Caco-2 (cell line): ENCODE measurements at places on chromosomes 1 and 21.
A peak's percentile ranks its signal among the peaks of the same experiment; 100 is the strongest.

- DNase-seq, result no peak
Measured at GRCh38 chr1:53375440-53375839, 47.6 kb upstream of the LRP8 start.

GRCh38 chr1:183783767-183784637 lies 20.9 kb upstream of the RGL1 start:
- no peak for DNase-seq

GRCh38 chr1:63731117-63732043 lies 42.4 kb upstream of the ROR1 start:
- DNase-seq, result no peak

- DNase-seq, result peak; percentile 62
Measured at GRCh38 chr1:211344152-211344618, 17.6 kb downstream of the TRAF5 start.

DNA sequence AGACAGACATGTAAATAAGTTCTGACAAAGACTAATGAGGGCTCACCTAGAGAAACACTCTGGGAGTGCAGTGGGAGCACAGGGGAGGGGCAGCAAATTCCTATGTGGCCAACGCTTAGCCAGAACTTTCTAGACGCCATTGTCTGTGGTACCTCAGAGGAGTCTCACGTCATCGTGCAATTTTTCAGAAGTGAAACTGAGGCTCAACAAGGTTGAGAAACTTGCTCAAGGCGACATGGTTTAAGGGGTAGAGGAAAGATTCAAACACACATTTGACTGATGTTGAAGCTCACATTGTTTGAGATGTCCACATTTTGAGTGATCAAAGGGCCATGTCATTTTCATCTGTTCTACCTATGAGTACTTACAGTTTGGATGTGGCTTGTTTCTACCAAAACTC lies 152.6 kb upstream of the LMO4 start:
- no peak for DNase-seq

- DNase-seq, result no peak
Measured at GRCh38 chr1:82947278-82947677, 1051.7 kb downstream of the TTLL7 start.

DNA sequence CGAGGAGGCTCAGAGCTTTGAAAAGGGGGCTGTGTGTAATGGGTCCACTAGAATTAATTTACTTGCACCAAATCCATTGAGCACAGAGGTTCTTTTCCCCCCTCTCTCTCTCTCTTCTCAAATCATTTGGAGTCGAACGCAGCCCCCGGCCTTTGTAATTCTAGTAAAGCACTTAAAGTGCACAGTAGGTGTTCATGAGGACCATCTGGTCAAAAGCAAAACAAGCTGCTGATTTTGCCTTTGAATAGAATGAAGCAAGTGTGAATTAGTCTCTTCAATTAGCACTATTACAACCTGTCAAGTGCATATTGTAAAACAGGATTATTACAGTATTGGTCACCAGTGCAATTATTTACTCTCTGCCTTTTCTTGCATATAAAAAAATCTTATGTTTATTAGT lies 259.9 kb downstream of the FAF1 start:
- DNase-seq, result no peak

DNA sequence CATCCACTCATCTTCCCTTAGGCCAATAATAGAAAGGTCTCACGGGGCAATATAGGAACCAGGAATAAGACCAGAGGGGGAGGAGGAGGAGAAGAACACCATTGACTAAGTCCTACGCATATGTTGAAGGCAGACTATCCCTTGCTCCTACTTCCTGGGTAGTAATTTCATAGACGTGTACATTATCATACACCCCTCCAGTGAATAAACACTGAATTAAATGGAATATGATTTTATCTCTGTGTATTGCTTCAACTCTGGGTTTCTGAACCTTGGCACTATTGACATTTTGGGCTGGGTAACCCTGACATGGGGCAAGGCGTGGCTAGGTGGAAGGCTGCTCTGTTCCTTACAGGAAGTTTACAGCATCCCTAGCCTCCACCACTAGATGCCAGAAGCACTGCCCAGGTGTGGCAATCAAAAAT lies 17.3 kb upstream of the FHAD1 start:
- no peak for DNase-seq

- no peak for DNase-seq
Measured at GRCh38 chr1:246784621-246785493, 60.6 kb downstream of the SCCPDH start.

DNA sequence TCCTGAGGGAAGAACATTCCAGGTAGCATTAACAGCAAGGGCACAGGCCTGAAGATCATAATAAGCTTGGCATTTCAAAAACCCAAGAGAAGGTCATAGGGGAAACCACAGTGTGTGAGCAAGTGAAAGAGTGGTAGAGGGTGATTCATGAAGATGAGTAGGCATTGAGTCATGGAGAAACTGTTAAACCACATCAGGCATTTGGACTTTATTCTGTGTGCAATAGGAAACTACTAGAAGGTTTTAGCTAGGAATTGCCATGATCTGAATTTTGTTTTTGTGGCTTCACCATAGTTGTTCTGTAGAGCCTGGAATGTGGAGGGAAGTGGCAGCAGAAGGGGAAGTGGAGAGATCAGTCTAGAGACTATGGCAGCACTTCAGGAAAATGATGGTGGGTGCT lies 359.0 kb upstream of the PTBP2 start:
- DNase-seq, result no peak
